ENCODE measurements at places on chromosomes 3 and 15.

GRCh38 chr3:195838714-195839113 lies 27.0 kb upstream of the MUC4 start:
- DNase-seq, result no peak

GRCh38 chr3:5035113-5035512 lies 55.9 kb downstream of the BHLHE40 start:
- DNase-seq, result no peak

DNA sequence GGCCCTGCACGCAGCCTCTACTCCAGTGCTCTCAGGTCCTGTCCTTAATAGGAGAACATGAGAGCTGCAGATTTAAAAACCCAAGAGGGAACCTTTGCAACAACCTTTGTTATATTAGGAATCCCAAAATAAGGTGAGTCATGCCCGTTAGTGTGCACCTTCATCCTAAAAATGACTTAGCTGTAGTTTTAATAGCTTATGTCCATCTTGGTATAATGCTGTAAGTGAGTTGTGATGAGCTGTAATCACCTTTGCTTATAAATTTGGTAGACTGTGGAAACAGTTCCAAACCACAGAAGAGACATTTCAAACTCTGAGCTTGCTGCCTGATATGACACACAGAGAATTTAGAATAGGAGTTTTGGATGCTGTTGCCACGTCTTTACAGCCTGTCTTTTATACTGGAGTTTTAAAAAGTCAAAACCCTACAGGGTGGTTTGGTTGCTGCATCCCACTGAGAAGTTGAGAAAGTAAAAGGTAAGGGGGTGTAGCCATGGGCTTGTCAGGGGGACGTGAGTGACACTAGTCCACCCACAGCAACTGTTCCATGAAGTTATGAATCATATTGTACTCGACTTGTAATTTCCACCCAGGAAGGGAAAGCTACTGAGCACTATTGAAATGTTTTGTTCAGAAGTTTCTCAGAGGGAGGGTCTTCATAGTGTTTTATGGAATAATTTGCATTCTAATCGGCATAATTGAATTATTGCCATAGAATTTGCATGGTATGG lies 27.4 kb upstream of the CD47 start:
- no peak for DNase-seq

DNA sequence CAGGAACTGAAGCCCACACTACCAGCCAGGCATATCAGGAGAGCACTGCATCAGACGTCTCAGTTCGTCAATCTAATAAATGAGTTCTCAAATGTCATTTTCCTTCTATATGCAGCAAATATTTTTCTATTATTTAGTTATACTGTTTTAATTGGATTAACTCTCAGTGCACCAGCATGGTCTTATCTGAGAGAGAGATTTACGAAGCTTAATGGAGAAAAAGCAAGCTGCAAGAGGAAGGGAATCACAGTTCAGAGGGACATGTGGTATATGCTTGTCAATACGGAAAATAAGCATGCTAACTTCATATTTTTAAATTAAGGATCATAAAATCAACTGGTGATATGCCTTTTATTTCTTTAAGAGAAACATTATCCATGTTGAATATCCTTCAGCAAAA lies 213.1 kb upstream of the NECTIN3 start:
- DNase-seq, result no peak

GRCh38 chr3:157064402-157064801 lies 95.5 kb downstream of the CCNL1 start:
- no peak for DNase-seq

- DNase-seq, result no peak
These were observed 90.6 kb downstream of the CRYGS start for GRCh38 chr3:186453531-186453930.

- DNase-seq, result no peak
These were observed 25.6 kb downstream of the SQOR start for GRCh38 chr15:45660231-45660979.
